GM12878 (cell line): ENCODE measurements at places on chromosomes 1 and 21. TPM values are rescaled to one million over a fixed set of nuclear protein-coding genes. Genes with fewer than 3 reads are reported as not detected.

Gene CD164L2
- not detected in 2 replicates for polyA plus RNA-seq

DNA sequence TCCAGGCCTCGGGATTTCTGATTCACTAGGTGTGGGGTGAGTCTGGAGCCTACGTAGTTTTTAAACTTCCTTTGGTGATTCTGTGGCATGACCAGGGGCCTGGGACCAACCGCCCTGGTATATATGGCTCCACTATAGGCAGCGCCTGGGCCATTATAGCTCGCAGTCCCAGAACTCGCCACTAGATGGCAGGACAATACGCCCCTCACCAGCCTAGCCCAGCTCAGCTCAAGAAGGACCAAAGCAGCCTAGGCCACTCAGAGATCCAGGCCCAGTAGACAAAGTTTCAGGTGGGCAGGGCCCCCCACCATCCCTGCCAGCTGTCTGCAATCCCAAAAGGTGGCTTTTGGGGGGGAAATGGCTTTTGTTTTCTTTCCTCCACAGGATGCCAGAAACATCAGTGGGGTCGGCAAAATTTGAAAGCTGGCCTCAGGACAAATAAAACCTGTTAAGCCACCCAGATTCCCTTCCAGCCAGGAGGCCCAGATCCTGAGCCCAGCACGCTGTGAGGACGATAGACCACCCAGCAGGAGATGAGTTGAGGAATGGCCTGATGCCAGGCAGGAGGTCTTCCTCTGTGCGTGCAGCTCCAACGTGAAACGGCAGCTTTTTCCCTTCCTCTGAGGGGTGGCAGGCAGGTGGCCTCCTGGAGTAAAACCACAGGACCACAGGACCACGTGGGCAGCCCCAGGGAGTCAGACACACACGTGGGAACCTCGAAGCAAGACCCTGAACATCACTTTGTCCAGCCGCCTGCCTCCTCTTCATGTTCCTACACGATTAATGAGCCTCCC lies 24.8 kb upstream of the TMEM51 start:
- DNase-seq: peak; percentile 38

DNA sequence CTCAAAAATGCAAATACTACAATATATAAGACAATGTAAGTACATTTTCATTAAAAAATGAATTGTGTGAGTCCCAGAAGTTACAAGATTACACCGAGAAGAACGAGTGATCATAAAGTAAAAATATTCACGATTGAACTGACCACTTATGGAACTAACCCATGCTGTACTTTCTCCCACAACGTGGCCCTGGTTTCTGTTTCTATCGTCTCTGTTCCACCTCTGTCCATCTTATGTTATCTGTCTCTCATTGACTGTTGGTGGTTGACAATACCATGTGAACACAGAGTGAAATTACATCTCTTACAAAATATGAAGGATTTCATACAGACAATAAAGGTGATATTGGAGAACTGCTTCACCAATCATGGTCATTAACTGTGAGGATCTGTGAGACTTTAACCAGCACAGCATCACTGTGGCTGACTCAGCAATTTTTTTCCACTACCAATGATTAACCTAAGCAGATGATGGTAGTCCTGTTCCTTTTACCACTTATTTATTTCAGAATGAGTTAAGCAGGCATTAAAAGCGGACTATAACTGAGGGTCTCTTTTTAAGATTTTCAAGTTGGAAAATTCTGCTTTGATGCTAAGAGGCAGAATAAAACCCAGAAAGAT lies 165.1 kb downstream of the TGFB2 start:
- no peak for DNase-seq

- no peak for DNase-seq
These were observed 76.6 kb upstream of the ZNF644 start for GRCh38 chr1:91098299-91098906.

DNA sequence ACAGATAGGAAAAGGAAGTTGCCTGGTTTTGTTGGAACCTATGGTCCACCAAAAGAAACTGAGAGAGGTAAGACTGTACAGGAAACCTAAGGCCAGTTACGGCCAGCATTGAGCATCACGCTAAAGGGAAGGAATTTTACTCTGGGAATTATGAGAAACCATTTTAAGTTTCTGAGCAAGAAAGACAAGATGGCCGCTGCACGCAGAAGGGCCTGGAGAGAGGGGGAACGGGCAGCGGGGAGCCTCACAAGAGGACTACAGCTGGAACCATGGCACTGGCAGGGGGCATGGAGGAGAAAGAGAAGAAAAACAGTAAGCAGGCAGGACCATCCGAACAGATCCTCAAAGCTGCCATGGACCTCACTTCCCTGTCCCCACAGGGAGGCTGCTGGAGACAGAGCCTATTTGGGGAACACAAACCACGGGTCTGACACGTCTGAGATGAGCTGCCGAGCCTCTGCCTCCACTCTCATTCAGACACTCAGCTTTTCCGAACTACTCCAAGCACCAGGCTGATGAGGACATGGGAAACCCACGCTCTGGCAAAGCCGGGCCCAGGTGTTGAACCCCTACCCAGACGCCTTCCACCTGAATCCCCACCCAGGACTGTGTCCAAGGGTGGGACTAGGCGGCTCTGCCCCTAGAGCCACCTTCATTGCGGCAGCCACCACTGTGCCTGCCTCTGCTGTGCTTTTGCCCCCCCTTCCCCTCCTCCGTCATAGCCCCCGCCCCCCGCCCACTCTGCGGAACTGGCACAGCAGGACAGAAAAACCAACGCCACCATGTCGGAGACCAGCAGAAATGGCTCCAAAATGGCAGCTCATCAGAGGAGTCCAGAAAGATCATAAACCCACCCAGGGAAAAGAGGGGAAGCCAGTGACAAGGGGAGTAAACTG lies 69.0 kb downstream of the CD46 start:
- no peak for DNase-seq

DNA sequence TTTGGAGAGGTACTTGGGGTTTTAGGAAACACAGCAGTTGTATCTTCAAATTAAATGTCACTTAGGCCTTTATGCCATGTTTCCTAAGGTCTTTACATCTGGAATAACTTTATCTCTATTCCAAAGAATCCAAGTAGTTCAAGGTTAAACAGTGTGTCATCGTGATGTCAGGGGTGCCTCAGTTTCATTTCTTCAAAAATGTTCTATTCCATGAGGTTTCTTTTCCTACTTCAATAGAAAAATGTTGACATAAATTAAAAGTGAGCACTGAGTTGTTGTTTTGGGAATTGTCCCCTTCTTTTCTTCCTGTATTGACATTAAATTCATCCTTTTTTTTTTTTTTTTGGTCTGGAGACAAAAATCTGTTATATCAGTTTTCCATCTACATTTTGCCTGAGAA lies 160.6 kb upstream of the C21orf91 start:
- DNase-seq: no peak

DNA sequence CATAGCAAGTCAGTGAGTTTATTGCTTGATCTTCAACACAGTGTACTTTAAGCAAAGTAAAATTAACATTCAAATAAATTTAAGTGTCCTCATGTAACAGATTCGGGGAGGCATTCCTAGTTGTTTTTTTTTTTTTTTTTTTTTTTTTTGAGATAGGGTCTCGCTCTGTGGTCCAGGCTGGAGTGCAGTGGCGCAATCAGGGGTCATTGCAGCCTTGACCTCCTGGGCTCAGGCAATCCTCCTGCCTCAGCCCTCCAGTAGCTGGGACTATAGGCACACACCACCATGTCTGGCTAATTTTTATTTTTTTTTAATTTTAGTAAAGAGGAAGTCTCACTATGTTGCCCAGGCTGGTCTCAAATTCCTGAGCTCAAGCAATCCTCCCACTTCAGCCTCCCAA lies 22.8 kb downstream of the OSBPL9 start:
- no peak for DNase-seq
